ACHN (cell line): ENCODE measurements at places on chromosomes 12 and 14.

DNA sequence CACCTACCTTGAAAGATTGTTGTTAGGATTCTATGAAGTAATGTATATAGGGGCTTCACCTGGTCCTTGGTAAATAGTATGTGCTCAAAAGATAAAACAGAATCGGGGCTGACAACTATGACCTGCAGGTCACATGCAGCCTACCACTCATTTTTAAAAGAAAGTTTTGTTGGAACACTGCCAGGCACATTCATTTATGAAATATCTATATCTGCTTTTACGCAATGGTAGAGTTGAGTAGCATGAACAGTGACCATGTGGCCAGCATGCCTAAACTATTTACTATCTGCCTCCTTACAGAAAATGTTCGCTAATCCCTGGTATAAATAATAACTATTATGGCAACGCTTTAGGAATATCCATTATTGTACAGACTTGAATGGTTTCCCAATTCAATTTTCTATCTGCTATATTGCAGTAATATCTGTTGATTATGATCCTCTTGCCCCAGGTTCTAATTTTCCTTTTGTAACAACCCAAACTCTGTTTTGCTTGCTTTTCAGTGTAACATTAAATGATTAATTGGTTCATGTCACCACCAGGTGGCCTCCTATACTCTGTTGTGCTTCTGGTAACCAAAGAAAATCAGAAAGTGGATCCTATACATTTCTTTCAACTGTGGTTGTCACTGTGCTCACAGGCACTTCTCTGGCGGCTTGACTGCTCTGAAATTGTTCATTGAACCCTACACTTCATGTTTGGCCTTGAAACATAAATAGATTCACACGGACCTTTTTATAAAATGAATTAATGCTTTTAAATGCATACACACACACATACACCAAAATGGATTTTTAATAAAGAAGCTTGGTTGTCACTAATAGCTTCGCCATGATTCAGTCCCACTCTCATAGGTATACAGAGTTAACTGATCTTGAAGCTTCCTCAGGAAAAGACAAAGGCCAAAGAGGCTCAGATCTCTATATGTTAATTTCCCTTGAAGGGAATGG, 227.7 kb upstream of the NPAS3 start:
- DNase-seq: peak; percentile 48

GRCh38 chr12:66823857-66824570, 145.1 kb upstream of the GRIP1 start:
- DNase-seq: peak; percentile 48

- no peak for DNase-seq
Measured at GRCh38 chr12:116934908-116935705, 24.4 kb downstream of the FBXW8 start.

GRCh38 chr12:122886851-122887818, 8.8 kb downstream of the VPS37B start:
- peak; percentile 94 for DNase-seq

GRCh38 chr12:42759622-42760273, 170.2 kb upstream of the PRICKLE1 start:
- peak; percentile 51 for DNase-seq

DNA sequence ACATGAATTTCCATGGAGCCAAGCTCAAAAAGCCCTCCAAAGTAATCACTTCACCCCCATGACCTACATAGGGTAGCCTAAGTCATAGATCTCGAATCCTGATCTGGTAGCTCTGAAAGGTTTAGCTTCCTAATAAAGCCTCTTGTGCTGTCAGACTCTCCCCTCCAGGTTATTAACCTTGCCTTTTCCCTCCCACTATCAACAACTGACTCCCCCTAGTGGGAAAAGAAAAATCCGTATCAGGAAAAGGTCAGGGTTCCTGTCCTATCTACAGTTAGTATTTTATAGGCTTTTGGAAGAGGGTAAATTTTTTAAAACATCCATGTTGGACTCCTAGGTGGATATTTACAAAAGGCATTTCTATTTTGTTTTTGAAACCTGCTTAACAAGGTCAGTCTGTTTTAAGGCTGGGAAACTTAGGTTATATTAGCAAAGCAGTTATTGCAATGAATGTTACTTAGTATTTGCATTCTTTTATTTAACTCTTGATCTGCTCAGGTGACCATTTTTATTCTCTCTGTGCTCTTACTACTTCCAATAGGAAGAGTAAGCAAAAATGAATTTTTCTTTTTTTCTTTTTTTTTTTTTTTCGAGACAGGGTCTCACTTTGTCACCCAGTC, 8.0 kb downstream of the YY1 start:
- peak; percentile 74 for DNase-seq
